ENCODE measurements at places on chromosomes 7 and 10. TPM values are rescaled to one million over a fixed set of nuclear protein-coding genes. Genes with fewer than 3 reads are reported as not detected.

The ATOH7 gene
- total RNA-seq = 0.33 TPM

- H3K27me3 ChIP-seq = peaks cover 5% of the 10 kb centered on the region
- DNase-seq = no peak
- no peak overlapping the region for H3K4me3 ChIP-seq
- H3K27ac ChIP-seq = no peak overlapping the region
These were observed 121.6 kb downstream of the CREB5 start for GRCh38 chr7:28533731-28534531.

DNA sequence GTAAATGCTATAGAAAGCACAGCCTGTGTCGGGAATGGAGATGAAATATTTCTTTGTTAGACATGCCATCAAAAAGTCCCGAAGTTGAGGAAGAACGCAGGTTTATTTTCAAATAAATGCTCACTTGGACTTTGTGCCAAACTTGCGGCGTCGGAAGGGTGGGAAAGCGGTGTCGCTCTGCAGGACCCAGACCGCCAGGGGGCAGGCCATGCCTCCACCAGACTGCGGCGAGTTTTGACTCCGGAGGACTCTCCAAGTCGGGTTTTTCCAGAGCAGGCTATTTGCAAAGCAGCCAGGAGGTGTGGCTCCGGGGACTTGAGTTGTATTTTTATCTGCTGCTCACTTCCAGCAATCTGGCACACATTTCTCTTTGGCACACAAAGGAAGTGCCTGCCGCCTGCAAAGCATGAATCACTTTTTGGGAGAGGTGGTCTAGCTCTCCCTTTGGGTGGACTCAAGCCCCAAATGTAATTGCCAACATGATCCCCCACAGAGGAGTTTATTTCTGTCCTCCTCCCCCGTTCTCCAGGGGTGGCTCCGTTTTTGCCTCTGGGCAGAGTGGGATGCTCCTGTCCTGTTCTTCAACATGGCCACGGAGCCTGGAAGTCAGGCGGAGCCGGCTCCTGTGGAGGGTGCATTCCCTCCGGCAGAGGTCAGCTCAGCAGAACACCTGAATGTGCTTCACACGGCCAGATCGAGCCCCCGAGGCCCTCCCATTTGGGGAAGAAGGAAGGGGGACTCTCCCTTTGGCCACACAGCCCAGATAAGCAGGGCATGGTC, 82.3 kb upstream of the GPR26 start:
- peaks cover 2% of the 10 kb centered on the region for H3K27me3 ChIP-seq
- DNase-seq = peak; percentile 49
- no peaks in the 10 kb centered on the region for H3K36me3 ChIP-seq
- no peak overlapping the region for H3K4me3 ChIP-seq
- H3K27ac ChIP-seq = no peak overlapping the region
- H3K4me1 ChIP-seq = peaks cover 5% of the 10 kb centered on the region

DNA sequence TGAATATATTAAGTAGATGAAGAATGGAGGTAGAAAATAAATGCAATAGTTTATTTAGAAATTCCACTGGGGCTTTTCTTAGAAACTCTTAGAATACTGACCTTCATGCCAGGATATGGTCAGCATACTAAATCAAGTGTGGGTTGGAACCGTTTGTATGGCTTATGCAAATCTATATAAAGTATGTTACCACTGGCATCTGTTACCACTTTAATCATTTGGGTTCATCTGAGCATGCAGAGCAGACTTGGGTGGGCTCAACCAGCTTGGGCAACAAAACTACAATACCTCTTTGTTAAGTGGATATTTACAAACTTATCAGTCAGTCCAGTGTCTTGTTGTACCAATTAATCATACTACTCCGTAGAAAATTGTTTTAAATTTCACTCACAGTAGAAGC, 125.8 kb downstream of the CRPPA start:
- DNase-seq = no peak
- H3K36me3 ChIP-seq = no peaks in the 10 kb centered on the region
- H3K27me3 ChIP-seq = no peaks in the 10 kb centered on the region
- H3K4me3 ChIP-seq = no peak overlapping the region
- no peak overlapping the region for H3K27ac ChIP-seq

- no peak overlapping the region for H3K27ac ChIP-seq
- H3K36me3 ChIP-seq = no peaks in the 10 kb centered on the region
- no peak for DNase-seq
- H3K4me1 ChIP-seq = no peaks in the 10 kb centered on the region
- no peak overlapping the region for H3K4me3 ChIP-seq
These were observed 19.7 kb downstream of the TRDMT1 start for GRCh38 chr10:17181751-17182150.

DNA sequence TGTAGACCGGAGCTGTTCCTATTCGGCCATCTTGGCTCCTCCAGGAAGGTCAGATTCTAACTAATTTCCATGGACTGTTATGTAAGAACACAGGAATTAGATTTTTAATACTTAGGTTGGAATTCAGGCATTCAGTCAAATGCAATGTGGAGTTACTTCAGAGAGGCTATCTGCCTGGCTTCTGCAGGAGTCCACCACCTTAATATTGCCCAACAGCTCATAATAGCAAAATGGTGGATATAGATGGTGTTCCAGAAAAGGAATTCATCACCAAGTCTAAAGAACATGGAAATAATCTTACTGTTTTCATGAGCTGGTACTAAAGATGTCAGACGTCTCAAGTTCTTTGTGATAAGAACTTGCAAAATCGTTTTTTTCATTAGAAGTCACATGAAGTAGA, 39.5 kb downstream of the CRHR2 start:
- no peaks in the 10 kb centered on the region for H3K36me3 ChIP-seq
- H3K27me3 ChIP-seq = no peaks in the 10 kb centered on the region
- peak overlapping the region; percentile 30 for H3K4me3 ChIP-seq

DNA sequence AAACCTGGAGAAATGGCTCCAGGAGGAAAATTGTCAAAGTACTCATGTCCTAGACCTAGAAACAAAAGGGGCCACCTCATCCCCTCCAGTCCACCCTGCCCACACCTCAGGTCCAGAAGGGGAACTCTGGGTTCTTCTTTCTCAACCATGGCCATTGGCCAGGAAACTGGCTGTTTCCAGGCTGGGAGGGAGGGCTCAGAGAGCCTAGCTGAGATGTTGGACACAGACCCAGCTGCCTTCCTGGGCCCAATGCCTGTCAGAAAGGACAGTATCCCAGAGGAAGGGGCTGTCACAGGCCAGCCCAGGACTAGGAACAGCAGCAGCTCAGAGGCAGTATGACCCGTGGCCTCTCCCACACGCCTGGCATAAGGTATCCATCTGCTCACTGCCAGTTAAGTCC, 9.6 kb downstream of the GRID1 start:
- no peak overlapping the region for H3K4me3 ChIP-seq
- H3K36me3 ChIP-seq = no peaks in the 10 kb centered on the region
- no peak overlapping the region for H3K27ac ChIP-seq
- no peaks in the 10 kb centered on the region for H3K27me3 ChIP-seq
- DNase-seq = no peak

GRCh38 chr7:128194533-128195282, 46.4 kb upstream of the LEP start:
- no peak overlapping the region for H3K27ac ChIP-seq
- no peak for DNase-seq
- H3K4me1 ChIP-seq = no peaks in the 10 kb centered on the region
- H3K36me3 ChIP-seq = no peaks in the 10 kb centered on the region

GRCh38 chr7:133070562-133070961, 11.3 kb downstream of the CHCHD3 start:
- H3K4me3 ChIP-seq = no peak overlapping the region
- peaks cover 3% of the 10 kb centered on the region for H3K36me3 ChIP-seq
- no peaks in the 10 kb centered on the region for H3K27me3 ChIP-seq
- DNase-seq = no peak
- no peaks in the 10 kb centered on the region for H3K4me1 ChIP-seq
- H3K27ac ChIP-seq = no peak overlapping the region

- no peak for DNase-seq
- no peaks in the 10 kb centered on the region for H3K27me3 ChIP-seq
- no peak overlapping the region for H3K27ac ChIP-seq
These were observed 81.9 kb downstream of the CHST15 start for GRCh38 chr10:124011464-124011863.

- no peaks in the 10 kb centered on the region for H3K27me3 ChIP-seq
- no peaks in the 10 kb centered on the region for H3K4me1 ChIP-seq
- no peak overlapping the region for H3K4me3 ChIP-seq
These were observed 398.8 kb upstream of the NFE2L3 start for GRCh38 chr7:25752967-25753791.

DNA sequence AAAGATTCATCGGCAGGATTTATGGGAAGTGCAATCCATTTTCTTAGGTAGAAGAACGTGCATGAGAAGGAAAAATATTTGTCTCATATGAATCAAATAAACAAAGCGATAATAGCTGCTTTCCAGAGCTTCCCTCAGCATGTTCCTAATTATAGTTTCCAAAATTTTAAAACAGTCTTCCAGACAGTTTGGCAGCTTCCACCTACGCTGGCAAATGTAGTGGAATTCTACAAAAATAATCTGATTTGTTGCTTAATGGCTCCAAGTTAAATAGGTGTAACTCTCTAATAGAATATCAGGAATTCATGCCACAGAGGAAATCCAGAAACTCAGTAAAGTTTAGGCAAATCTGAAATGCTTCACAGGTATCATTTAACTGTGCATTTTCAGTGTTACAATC, 23.3 kb upstream of the AGBL3 start:
- H3K36me3 ChIP-seq = peaks cover 12% of the 10 kb centered on the region
- H3K27ac ChIP-seq = no peak overlapping the region
- H3K4me1 ChIP-seq = no peaks in the 10 kb centered on the region
- no peak for DNase-seq

DNA sequence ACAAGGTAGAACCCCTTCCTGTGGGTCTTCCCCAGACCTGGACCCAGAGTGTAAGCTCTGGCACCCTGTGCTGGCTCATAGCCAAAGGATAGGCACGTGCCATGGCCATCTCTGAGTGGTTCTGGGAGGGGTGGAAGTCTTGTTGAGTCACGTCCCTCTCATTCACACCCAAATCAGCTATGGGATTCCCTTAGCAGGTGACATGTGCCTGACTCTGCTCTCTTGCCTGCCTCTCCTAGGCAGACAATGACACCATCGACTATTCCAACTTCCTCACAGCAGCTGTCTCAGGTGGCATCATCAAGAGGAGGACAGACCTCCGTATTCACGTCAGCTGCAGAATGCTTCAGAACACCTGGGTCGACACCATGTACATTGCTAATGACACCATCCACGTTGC, 59.8 kb downstream of the C10orf120 start:
- no peak overlapping the region for H3K27ac ChIP-seq
- H3K27me3 ChIP-seq = no peaks in the 10 kb centered on the region
- no peak overlapping the region for H3K4me3 ChIP-seq
- no peaks in the 10 kb centered on the region for H3K36me3 ChIP-seq

DNA sequence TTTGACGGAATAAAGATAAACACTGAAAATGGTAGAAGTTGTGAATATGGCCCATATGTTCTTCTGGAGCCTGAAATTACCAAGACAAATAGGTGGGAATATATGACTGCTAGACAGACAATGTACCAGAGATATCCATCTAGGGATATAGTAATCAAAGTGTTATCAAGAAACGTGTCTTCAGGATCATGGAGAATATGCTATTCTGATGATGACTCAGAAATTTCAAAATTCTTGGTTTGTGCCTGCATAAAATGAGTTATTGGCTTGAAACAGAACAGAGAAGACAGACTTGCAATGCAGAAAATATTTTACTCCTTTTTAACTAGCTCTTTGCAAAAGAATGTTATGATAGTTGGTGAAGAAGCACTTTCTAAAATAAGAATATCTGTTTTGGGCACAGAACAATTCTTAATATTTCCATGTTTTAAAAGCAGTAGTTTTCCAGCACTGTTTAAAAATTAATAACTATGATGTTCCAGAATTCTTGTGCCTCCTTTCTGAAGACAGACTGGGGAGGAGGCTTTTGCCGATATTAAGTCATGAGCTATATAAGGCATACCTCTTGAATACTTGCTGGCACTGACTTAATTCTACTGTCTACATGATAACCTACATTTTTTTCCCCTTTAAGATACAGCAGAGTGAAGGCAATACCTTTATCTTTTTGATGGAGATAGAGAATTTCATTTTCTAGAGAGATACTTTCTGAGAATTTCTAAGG, 34.4 kb upstream of the CABCOCO1 start:
- H3K27me3 ChIP-seq = no peaks in the 10 kb centered on the region
- no peaks in the 10 kb centered on the region for H3K4me1 ChIP-seq
- no peaks in the 10 kb centered on the region for H3K36me3 ChIP-seq
- no peak for DNase-seq
- no peak overlapping the region for H3K27ac ChIP-seq

Data from liver (tissue), 10 donors.